ENCODE measurements at places on chromosomes 11 and 22. TPM values are rescaled to one million over a fixed set of nuclear protein-coding genes. Genes with fewer than 3 reads are reported as not detected.

The EML3 gene
- 40.7 TPM for total RNA-seq

The CDON gene
- total RNA-seq, result 42.6 TPM

The DEFB108B gene
- total RNA-seq, result not detected

The CCDC87 gene
- total RNA-seq, result not detected

The ARHGAP8 gene
- total RNA-seq, result not detected

The LRRC56 gene
- total RNA-seq, result 0.38 TPM

- DNase-seq, result no peak
Observed at GRCh38 chr22:30964858-30965257, 3.7 kb downstream of the MORC2 start.

- no peak for DNase-seq
Observed at GRCh38 chr11:122422682-122423081, 232.8 kb upstream of the UBASH3B start.

DNA sequence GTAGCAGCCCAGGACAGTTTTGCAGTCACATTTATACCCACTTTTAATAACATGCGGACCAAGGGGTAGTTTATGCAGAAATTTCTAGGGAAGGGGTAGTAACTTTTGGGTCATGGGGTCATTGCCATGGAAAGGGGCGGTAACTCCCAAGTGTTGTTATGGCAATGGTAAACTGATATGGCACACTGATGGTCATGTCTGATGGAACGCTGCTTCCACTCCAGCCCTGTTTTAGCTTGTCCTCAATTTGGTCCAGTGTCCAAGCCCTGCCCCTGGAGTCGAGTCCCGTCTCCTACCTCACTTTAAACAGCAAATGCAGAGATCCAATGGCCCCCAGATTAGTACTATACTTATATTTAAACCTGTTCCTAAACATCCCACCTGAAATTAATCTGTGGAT lies 11.2 kb upstream of the SEC14L4 start:
- DNase-seq, result no peak

- DNase-seq, result no peak
Observed at GRCh38 chr11:58061813-58062212, 31.1 kb downstream of the OR6Q1 start.

DNA sequence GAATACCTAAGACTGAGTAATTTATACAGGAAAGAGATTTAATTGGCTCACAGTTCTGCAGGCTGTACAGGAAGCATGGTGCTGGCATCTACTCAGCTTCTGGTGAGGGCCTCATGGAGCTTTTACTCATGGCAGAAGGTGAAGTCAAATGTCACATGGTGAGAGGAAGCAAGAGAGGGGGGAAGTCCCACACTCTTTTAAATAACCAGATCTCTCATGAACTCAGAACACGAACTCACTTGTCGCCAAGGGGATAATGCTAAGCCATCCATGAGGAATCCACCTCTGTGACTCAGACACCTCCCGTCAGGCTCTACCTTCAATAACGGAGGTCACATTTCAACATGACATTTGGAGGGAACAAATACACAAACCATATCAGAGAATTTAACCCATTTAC lies 42.2 kb downstream of the BIRC2 start:
- DNase-seq, result no peak

GRCh38 chr11:290621-291231 lies 1.8 kb downstream of the PGGHG start:
- no peak for DNase-seq

DNA sequence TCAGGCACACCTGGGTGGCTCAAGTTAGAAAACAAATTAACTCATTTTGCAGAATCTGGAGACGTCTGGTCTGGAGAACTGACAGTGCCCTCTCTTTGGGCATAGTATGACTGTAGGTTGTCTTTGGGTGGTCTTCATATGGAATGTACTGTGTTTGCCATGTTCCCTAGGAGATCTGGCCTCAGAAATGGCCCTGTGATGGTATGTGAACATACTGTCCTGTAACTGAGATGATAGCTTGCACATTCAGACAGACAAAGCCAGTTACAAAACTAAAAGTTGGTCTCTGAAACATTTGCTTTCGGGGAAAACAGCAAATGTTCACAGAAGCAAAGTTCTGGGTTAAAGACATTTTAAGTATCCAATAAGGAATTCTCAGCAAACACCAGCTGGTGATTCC lies 29.7 kb downstream of the CD44 start:
- no peak for DNase-seq

DNA sequence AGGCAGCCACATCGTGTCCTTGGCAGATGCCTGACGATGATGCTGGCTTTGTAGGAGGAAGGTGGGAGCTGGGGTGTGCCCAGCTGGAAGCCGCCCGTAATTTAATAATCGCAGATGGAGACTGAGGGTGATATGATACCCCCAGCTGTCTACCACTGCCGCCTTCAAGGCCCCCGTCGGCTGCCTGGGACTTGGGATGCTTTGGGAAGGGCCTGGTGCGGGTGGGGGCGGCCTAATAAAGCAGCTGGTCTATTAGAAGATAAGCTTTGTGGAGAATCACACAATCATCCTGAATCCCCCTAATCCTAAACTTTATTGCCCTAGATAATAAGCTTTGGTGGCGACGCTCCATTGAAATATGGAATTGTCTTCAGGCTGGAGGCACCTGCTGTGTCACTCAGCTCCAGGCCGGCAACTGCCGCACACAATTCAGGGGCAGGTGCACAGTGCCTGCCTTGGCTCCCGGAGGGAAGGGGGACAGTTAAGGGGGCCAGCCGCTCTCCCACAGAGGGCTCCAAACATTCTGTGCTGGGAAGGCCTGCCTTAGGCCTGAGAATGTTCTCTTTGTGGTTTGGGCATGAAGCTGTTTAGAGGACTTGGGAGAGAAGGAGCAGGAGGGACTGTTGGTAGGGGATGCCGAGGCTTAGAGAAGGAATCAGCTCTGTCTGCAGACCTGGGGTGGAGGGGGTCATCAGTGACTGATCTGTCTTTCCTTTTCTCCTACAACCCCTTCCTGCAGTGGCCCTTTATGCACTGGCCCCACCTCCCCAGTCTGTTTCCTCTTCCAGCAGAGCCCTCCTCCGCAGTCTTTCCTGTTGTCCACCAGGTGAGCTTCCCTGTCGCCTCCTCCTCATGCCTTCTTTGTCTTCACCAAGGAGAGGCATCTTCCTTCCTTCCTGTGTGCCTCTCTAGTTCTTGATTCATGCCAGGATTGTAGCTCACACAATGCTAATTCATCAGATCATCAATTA lies 65.3 kb downstream of the ARL14EP start:
- DNase-seq, result no peak

DNA sequence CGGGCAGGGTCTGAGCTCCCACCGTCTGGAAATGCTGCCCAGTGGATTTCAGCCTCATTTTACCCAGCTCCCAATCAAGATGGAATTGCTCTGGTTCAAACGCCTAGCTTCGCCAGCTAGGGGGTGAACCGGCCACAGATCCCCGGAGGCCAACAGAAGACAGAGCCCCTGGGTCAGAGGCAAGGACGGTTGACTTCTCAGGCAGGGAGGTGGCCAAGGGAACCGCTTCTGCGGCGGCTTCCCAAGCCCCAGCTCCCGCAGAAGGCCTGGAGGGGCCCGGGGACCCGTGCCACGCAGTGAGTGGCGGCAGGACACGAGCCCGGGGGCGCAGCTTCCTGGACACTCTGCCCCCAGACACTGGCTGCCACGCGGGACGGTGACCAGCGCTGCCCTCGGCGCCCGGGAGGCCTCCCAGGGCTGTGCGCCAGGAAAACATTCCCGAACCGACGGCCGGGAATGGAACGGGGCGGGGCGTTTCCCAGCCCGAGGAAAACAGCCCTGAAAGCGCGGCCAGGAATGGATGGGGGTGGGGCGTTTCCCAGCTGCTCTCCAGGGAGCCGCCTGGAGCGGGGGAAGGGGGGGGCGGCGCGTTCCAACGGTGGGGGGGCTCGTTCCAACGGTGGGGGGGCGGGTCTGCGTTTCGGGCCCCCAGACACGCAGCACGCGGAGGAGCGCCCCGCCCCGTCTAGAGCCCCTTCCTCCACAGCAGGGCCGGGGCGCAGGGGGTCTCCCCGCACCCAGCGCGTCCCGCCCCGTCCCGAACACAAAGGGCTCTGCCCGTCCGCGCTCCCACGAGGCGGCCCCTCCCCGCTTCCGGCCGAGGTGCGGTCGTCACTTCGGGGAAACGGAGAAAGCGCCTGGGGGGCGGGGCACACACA lies 13.5 kb upstream of the B4GALNT4 start:
- peak; percentile 77 for DNase-seq

DNA sequence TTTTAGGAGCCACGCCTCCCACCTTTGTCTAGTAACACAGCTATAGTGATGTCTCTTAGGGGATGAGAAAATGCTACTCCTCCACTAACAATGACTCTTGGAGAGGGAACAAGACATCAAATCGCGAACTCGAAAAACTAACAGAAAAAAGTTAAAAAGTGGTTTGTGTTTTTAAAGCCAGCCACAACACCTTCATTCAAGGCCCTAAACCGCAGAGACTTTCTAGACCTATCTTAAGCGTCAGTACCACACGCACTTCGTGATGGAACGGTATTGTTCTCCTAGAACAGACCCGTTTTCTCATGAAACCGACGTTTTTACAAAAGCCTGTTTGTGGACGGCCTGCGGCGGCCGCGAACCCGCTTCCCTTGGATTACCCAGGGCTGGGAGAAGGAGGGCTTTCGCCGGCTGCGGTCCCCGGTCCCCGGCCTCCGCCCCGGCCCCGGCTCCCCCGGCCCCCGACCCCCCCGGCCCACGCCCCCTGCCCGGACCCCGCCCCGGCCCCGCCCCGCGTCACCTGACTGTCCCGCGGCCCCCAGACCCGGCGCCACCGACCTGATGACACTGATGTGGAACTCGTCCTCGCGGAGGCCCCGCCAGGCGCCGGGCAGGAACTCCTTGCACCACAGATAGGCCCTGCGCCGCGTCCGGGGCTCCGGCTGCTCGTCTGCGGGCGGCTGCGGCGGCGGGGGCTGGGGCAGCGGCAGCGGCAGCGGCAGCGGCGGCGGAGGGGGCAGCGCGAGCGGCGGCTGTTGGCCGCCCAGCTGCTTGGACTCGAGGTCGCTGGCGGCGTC lies 718 bp downstream of the CHKA start:
- no peak for DNase-seq

- DNase-seq, result no peak
Observed at GRCh38 chr22:37276776-37277175, 5.5 kb upstream of the CYTH4 start.

DNA sequence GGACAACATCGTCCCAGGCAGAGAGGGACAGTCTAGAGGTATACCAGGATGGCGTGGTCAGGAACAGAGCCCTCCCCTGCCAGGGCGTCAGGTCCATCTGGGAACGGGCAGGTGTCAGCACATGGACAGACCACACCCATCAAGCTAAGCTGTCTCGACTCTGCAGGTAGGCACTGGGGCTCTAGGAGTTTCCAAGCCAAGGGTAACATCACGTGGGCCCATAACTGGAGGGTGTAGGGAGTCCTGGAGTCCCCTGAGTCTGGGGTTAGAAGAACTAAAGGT lies 75.4 kb downstream of the PHF21B start:
- no peak for DNase-seq

- no peak for DNase-seq
Observed at GRCh38 chr11:105611572-105612441, 1.9 kb downstream of the GRIA4 start.

DNA sequence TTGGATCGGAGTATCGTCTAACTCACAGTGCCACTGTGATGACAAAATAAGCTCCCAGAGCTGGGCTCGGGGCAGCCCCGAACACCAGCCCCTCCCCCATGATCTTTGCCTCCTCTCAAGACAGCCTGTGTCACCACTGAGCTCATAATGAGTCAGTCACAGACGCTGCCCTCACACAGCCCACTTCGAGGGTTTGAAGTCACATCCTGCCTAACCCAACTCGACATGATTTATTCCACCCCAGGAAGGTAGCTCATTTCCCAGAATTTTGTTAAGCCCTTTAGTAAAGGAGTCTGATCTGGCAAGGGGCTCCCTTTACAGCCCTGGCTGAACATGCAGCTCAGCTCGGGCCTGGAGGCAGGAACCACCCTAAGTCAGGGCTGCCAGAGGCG lies 22.8 kb downstream of the MYH9 start:
- no peak for DNase-seq

DNA sequence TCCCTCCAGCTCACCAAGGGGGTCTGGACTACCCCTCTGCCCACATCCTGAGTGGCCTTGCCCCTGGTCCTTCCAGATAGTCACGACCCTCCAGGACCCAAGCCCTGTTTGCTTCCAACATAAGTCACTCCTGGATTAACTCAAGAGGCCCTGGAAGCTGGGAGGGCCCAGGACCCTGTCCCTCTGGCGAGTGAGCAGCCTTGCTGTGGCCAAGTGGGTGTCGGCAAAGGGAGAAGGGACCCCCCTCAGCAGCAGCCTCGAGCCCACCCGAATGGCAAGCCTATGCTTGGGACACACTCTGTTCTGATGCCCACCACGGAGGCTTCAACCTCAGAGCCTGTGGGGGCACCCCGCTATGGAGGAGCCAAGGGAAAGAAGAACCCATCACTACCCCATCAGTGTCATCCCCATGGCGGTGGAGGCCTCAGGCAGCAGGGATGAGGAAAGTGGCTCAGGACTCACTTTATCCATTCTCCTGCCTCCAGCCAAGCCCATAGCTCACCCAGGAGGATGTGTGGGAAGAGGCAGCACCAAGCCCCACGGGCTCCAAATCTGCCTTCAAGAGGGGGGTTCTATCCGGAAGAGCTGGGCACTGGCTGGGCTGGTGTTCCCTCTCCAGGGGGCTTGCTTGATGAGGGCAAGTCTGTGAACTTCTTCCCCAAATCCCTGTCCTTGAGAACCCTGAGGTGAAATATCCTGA lies 12.5 kb downstream of the SLC22A12 start:
- DNase-seq, result no peak

- DNase-seq, result no peak
Observed at GRCh38 chr11:129191649-129192048, 476 bp downstream of the ARHGAP32 start.

- peak; percentile 91 for DNase-seq
Observed at GRCh38 chr11:11798586-11799438, 43.0 kb upstream of the USP47 start.

DNA sequence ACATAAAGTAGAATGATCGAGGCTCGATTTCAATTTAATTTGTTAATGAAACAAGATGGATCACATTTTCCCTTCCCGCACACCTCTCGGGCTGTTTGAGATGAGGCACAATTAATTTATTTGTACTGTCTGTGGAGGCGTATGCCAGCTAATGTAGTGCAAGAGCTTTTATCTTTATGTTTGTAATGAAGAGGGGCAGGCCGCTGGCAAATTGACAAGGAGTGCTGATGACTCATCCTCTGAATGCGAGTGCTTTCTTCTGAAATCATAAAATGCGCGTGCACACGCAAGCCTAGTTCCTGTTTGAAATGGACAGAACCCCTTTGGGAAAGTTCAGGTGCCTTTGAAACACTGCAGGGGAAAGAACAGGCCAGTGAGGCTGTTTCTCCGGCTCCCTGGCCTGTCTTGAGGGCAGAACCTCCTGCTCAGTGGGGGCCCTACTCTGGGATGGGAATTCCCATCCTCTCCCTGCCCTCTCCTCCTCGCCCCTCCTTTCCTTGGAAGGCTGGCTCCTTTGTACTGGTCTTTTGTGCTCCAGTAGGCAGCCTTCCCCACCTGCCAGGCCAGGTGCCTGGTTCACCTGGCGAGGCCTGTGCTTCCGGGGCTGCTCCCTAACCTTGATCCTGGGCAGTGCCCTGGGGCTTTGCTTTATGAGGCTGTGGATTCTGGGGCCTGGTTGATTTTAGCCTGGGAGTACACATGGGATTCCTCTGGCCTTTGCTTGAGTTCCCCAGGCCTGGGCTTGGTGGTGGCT lies 50.3 kb downstream of the TEAD1 start:
- DNase-seq, result peak; percentile 94
